ENCODE measurements at places on chromosomes 2 and 18.

GRCh38 chr2:30257266-30258214 is 26.2 kb downstream of the LBH start:
- no peak for DNase-seq

GRCh38 chr2:30611583-30611982 is 164.5 kb downstream of the LCLAT1 start:
- no peak for DNase-seq

GRCh38 chr2:213068676-213069359 is 82.6 kb downstream of the IKZF2 start:
- DNase-seq, result no peak

GRCh38 chr2:95025406-95026319 is at the start of gene MAL:
Gene MAL (plus strand): TSS chr2:95025708. CDS start chr2:95025793, 85 bp downstream.
- DNase-seq, result peak; percentile 75

DNA sequence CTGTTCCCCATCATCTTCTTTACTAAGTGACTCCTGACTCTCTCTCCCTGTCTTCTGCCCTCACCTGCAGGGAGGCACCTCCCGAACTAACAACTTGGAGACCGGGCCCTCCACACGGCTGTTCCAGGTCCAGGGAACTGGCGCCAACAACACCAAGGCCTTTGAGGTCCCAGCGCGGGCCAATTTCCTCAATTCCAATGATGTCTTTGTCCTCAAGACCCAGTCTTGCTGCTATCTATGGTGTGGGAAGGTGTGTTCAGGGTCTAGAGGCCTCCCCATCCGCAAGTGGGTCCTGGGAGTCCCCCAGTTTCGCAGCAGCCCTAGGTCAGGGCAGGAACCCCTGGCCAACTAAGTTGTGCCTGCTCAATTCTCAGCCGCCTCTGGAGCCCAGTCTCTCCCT is 15.5 kb downstream of the VIL1 start:
- no peak for DNase-seq

DNA sequence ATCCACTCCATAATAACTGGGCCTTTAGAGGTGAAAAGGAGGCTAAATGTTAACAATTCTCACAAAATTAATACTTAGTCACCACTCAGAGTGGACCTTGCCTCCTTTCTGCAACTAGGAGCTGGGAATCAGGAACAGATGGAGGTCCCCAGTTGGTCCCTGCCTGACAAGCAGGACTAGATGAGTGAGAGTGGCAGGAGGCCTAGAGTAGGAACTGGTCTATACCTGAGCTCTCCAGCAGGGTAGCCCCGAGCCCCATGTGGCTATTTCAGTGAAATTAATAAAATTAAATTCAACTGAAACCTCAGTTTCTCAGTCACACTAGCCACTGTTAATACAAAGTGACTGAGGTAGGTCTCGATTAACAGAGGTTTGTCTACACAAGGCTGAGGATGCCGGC is 150.5 kb downstream of the MYO5B start:
- DNase-seq, result no peak
